ENCODE measurements at places on chromosomes 6 and 20.

GRCh38 chr20:56974499-56975250 lies 291.8 kb downstream of the BMP7 start:
- peak; percentile 45 for DNase-seq

GRCh38 chr20:38804221-38804620 lies 1.3 kb upstream of the PPP1R16B start:
- DNase-seq = no peak

- DNase-seq = peak; percentile 75
Measured at GRCh38 chr6:11609324-11610071, 71.9 kb downstream of the TMEM170B start.

- no peak for DNase-seq
Measured at GRCh38 chr6:18119236-18119635, 3.2 kb downstream of the NHLRC1 start.

- peak; percentile 84 for DNase-seq
Measured at GRCh38 chr20:32483351-32484224, 101.5 kb downstream of the NOL4L start.

- no peak for DNase-seq
Measured at GRCh38 chr6:70150521-70150920, 152.4 kb downstream of the COL9A1 start.

DNA sequence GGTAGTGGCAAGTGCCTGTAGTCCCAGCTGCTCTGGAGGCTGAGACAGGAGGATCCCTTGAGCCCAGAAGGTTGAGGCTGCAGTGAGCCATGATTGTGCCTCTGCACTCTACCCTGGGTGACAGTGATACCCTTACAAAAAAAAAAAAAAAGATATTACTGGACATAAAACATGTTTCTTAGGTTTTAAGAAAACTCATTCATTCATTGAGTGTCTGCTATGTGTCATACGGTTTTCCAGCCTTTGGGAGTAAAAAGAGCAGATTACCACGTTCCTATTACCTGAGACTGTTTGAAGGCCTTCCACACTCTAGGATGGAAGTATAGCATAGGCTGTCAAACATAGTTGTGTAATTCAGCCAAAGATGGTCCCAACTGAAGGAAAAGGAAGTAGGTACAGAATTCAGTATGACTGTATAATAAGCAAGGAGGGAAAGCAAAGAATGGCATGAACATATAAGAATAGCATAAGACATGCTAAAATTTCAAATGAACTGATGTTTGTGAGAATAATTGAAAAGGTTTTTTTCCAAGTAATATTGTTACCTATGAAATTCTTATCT lies 22.0 kb downstream of the STXBP5 start:
- DNase-seq = no peak

DNA sequence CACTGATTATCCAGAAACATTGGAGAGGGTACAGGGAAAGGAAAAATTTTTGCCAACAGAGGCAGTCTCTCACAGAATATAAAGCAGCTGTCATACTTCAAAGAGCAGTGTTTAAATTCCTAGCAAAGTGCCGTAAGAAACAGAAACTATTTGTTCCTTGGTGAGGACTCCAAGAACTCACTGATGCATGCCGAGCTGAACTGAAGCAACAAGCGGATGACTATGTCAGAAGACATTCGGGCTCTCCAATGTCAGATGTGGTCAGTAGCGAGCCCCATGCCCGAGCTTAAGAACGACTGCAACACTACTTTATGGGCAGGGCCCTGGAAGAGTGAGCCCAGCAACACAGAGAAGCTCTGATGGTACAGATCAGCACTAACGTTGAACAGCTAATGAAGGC lies 54.7 kb downstream of the OR2B6 start:
- DNase-seq = no peak

GRCh38 chr6:15553736-15554294 lies 109.0 kb downstream of the DTNBP1 start:
- no peak for DNase-seq

DNA sequence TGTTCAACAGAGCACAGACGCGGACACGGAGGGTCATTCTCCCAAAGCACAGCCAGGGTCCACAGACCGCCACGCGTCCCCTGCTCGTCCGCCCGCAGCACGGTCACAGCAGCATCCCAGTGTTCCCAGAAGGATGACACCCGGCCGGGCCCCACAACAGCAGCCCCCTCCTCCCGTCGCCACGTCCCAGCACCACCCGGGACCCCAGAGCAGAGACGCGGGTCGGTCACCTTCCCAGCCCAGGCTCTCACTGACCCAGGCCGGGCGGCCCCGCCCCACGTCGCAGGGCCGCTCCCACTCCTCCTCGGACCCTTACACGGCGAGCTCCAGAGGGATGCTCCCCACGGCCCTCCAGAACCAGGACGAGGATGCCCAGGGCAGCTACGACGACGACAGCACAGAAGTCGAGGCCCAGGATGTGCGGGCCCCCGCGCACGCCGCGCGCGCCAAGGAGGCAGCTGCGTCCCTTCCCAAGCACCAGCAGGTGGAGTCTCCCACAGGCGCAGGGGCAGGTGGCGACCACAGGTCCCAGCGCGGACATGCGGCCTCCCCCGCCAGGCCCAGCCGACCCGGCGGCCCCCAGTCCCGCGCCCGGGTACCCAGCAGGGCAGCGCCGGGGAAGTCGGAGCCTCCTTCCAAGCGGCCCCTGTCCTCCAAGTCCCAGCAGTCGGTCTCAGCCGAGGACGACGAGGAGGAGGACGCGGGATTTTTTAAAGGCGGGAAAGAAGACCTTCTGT lies 64.3 kb downstream of the FNDC1 start:
- no peak for DNase-seq

DNA sequence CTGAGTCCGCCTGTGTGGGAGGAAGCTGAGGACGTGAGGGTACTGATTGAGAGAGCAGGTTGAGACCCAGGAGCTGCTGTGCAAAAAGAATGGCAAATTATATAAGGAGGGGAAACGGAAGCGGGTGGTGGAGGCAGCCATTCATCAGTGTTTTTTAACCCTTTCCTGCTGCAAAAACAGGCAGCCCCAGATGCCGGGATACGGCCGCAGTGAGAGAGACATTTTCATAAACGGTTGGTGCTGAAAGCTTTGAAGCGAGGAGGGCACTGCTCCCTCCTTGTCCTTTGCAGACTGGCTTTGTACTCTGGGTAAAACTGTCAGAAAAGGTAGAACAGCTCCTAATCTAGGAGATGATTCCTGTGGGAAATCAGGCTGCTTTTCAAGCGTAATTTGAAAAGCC lies 56.4 kb downstream of the TTI1 start:
- DNase-seq = no peak

- DNase-seq = peak; percentile 45
Measured at GRCh38 chr6:27332692-27333641, 20.9 kb upstream of the POM121L2 start.

DNA sequence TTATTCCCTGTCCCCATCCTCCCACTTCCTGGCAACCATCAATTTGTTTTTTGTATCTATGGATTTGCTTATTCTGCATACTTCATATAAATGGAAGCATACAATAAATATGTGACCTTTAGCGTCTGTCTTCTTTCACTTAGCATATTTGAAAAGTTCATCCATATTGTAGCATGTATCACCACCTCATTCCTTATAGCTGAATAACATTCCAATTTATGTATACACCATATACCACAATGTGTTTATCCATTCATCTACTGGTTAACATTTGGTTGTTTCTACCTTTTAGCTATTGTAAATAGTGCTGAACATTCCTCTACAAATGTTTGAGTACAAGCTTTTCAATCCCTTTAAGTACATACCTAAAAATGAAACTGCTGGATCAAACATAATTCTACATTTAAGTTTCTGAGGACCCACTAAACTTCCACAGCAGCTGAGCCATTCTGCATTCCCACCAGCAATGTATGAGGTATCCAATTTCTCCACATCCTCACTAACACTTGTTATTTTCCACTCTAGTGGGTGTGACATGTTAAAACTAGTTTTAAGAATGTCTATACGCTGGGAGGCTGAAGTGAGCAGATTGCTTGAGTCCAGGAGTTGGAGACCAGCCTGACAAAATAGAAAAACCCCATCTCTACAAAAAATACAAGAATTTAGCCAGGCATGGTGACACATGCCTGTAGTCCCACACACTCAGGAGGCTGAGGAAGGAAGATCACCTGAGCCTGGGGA lies 32.9 kb downstream of the NUDT3 start:
- DNase-seq = no peak

GRCh38 chr20:25250508-25250907 lies 2.6 kb downstream of the PYGB start:
- DNase-seq = no peak

DNA sequence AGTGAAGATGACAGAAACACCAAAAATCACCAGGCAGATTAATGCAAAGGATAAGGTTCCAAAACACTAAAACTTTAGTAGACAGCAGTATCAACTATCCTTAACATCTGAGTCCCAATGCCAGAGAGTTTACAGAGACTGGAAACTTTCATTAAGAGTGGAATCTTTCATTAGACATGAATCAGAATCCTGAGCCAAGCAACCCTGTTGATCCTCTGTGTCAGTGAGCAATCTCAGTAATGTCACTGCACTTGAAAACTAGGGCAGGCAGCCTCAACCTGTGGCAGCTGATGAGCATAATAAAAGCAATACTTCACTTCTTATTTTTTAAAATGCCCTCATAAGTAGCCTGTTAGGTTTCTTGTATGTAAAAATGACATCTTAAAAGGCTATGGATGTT lies 252.8 kb upstream of the PLN start:
- DNase-seq = no peak

- no peak for DNase-seq
Measured at GRCh38 chr20:52439375-52439774, 247.8 kb upstream of the ZFP64 start.

GRCh38 chr6:27679308-27679963 lies 206.5 kb upstream of the ZNF184 start:
- no peak for DNase-seq

DNA sequence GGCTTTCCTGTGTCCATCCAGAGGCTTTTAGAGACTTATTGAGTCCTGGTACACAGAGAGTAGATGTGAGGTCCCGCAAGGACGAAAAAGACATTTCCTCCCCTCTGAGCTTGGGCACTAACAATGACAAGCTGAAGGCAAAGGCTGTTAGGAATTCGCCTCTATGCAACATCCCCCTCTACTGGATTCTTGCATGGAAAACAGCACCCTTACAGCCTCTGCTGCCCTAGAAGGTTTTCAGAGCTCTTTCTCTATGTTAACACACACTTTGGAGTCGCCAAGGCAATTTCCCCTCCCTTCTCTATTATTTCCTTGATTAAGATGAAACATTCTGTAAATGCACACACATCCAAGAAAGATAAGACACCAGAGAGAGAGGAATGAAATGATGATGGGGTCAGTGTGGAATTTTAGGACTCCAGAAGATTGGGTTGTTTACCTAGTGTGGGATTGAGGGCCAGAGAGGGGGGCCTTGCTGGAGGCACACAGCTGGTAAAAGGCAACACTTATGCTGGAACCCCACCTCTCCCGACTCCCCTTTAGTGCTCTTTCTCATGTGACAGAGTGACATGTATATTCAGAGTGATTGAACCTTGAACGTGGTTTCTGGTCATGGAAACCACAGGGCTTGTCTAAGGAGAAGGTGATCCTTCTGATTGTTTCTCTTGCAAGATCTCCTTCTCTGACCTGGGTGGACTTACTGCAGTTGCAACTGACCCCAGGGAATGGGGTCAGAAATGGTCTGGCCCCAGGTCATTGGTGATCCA lies 300.7 kb downstream of the CLIC5 start:
- DNase-seq = peak; percentile 67

- no peak for DNase-seq
Measured at GRCh38 chr6:20069021-20069522, 143.2 kb downstream of the MBOAT1 start.

DNA sequence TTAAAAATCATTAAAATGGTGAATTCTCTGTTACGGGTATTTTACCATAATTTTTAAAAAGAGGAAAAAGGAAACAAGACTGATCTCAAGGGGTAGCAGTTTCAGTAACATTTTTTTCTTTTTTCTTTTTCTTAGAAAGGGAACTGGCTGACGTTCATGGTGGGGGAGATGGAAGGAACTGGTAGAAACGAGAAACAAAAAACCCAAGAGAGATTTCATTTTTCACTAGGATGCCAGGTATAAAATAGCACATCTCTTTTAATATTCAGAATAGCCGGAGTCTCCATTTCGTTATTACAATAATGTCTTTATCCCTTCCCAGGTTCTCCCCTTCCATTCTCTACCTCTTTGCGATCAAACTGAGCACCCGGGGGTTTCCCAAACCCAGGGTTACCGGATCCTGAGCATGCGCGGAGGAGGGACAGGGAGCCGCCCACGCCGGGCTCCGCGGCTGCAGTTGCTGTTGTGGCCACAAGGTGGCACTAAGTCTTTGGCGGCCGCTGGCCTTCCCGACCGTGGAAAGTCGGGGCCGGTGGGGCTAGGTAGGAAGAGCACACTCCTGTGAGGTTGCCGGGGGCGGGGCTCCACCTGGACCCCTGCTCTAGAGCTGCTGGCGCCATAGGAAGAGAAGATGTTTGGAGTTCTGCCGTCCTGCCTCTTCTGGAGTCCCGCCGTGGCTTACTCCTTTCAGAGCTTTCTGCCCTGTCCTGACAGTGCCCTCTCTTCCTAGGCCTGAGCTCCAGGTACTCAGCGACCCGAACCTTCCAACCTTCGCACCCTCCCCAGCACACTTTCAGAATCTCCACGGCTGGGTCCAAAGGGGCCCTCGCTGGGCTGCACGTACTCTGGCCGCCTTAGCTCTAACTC lies 146.8 kb downstream of the SH3BGRL2 start:
- DNase-seq = peak; percentile 96

DNA sequence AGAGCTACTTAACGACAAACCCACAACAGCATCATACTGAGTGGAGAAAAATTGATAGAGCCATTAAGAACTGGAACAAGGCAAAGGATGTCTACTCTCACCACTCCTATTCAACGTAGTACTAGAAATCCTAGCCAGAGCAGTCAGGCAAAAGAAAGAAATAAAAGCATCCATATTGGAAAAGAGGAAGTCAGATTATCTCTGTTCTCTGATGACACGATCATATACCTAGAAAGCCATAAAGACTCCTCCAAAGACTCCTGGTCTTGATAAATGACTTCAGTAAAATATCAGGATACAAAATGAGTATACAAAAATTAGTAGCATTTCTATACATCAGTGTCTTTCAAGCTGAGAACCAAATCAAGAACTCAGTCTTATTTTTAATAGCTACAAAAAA lies 17.0 kb upstream of the FHL5 start:
- DNase-seq = no peak

GRCh38 chr6:45432977-45433376 lies 55.2 kb upstream of the SUPT3H start:
- DNase-seq = peak; percentile 38

DNA sequence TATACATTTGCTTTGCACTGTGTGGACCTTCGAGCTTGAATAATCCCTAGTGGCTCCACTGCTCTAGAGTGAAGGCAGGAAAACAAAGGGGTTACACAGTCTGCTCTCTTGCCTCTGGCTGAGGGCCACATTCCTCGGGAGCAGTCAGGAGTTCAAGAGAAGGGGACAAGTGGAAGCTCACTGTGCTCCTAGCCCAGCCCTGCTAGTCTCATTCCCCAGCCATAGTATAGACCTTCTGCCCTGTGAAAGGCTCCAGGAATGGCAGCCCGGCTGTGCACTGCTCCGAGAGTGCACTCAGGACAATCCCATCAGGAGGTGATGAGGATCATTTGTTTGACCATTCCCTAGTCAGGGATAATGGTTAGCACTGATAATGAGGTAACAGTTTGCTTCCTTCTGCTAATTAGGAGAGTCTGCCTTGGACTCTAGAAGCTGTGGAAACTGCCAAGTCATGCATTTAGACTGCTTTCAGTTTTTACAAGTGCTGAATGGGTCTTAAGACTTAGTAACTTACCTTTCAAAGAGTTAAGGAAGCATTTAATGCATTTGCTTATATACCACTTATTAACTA lies 8.5 kb downstream of the IYD start:
- DNase-seq = peak; percentile 11

GRCh38 chr20:25496165-25496967 lies 88.9 kb downstream of the GINS1 start:
- no peak for DNase-seq
